Activated CD4-positive, alpha-beta memory T cell treated with anti-CD3 and anti-CD28 coated beads, Interleukin-2, amount 10 ng/mL, durations not matched to agents 7 days and 5 days (primary cell): ENCODE measurements at places on chromosomes 3 and 15. TPM values are rescaled to one million over a fixed set of nuclear protein-coding genes. Genes with fewer than 3 reads are reported as not detected.

SAXO2 gene
- 0.60 TPM for total RNA-seq

TRPM1 gene
- total RNA-seq = not detected

TXNRD3 gene
- total RNA-seq = 0.30 TPM

PPP2R3A gene
- 0.03 TPM for total RNA-seq

CPN2 gene
- total RNA-seq = not detected

DNA sequence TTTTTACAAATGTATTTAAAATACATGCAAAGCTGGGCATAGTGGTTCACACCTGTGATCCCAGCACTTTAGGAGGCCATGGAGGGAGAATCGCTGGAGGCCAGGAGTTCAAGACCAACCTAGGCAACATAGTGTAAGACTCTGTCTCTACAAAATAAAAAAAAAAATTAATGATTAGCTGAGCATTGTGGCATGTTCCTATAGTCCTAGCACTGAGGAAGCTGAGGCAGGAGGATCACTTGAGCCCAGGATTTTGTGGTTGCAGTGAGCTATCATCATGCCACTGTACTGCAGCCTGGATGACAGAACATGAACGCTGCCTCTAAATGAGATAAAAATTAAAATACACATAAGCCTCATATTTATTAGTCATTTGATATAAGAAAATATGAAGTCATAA, 142.8 kb downstream of the TCF12 start:
- H3K27me3 ChIP-seq = no peaks in the 10 kb centered on the region
- no peak overlapping the region for H3K4me3 ChIP-seq
- H3K27ac ChIP-seq = no peak overlapping the region
- DNase-seq = no peak

- H3K36me3 ChIP-seq = peaks cover 5% of the 10 kb centered on the region
- no peak overlapping the region for H3K27ac ChIP-seq
- peaks cover 44% of the 10 kb centered on the region for H3K4me1 ChIP-seq
These were observed 13.7 kb downstream of the CCR8 start for GRCh38 chr3:39343076-39343717.

DNA sequence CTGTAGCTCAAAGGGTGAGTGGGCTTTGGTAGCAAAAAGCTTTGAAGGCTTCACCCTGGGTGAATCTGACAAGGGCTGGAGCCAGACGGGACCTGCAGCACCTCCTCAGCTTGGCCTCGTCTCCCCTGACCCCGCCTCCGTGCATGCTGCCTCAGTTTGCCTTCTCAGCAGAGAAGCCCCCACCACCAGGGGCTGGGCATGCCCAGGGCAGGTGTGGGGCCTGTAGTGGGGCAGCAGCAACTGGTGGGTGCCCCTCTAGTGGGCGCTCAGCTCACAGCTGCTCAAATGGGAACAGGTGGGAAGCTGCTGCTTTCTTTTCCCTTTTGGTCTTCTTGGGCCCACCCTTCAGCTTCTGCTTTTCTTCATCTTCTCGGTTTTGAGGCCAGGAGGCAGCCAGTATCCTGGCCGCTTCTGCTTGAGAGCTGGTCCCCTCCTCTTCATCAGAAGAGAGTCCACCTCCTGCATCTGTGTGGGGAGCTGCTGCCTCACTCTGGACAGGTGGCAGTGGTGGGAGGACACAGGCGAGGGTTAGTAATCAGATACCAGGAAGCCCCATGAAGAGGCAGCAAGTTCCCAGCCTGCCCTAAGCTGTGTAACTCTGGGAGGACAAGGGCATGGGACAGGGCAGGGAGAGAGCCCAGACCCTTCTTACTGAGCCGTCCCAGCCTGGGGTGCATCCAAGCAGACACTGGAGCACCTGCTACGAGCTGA, 21.0 kb downstream of the TMEM43 start:
- peaks cover 47% of the 10 kb centered on the region for H3K36me3 ChIP-seq
- peak overlapping the region; percentile 68 for H3K27ac ChIP-seq
- no peaks in the 10 kb centered on the region for H3K27me3 ChIP-seq
- H3K4me1 ChIP-seq = peaks cover 41% of the 10 kb centered on the region
- no peak for DNase-seq
